Gastrocnemius medialis (tissue), 4 donors: ENCODE measurements at places on chromosomes 11 and 22.

- DNase-seq, result no peak
Observed at GRCh38 chr11:12618743-12619540, 55.3 kb upstream of the TEAD1 start.

DNA sequence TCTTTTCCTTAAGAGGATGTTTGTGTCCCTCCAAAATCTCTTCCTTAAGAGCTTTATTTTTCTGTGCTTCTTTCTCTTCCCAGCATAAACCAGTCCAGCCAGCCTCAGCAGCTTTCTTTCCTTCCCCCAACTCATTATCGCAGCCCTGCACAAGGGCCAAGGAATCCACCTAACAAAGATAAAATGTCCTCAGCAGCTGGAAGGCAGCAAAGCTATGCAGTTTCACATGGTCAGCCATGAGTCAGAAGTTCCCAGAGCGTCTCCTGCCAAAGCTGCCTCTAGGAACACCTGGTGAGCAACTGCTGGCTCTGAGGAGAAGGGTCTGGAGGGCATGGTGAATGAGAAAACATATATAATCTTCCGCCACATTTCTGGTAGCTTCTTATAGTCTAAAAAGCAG is 45.3 kb upstream of the HMGXB4 start:
- DNase-seq, result no peak

DNA sequence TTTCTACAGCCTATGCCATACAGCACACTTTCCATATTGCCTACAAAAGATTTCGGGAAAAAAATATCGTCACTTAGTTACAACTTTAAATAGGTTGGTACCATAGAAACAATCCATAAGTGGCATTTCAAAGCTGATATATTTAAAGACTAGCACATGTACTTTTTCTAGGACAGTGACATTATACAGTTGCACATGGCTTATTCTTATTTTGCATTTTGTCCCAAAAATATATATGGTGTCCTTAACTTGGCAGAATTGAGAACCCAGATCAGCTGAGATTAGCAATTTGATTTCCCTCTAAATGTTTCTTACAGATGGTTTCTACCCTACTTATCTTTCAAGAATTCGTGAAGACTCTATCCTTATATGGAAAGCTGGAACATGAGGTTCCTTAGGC is 3.7 kb upstream of the TFIP11 start:
- no peak for DNase-seq

GRCh38 chr22:28237112-28237511 is 318.1 kb upstream of the PITPNB start:
- no peak for DNase-seq

GRCh38 chr11:70568035-70568813 is 169.9 kb downstream of the CTTN start:
- DNase-seq, result peak; percentile 21

GRCh38 chr11:44351898-44352498 is 42.1 kb upstream of the ALX4 start:
- no peak for DNase-seq

DNA sequence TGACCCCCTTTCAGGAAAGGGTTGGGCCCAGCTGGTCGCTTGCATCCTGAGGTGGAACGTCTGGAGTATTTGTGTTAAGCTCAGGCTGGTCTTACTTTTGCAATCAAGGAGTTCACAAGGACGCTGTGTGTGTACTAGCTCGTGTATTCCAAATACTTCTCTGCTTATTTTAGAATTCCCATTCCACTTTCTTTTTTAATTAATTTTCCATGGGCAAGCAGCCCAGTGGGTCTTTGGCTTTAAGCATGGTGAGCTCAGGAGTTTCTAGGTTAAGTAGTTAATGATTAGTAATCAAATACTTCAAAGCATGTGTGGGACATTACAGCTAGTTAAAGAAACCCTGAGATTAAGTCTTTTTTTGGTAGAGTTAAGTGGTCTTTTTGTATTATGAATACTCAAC is 68.6 kb downstream of the CSNK2A3 start:
- no peak for DNase-seq

DNA sequence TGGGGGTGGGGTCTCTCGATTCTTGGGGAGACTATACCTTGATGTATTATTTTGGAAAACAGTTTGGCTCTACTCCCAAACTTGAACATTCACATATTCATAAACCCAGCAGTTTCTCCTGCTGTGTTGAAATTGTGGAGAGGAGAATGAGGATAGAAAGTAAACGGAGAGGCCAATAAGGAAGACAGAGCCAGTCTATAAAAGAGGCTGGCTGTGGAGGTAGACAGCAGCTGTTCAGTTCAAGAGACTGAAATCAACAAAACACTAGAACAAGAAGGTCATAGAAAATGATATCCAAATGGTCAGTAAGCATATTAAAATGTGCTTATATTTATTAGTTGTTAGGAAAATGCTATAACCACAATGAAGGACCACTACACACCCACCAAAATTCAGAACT is 1.9 kb upstream of the MOGAT2 start:
- DNase-seq, result no peak

GRCh38 chr11:74325649-74326645 is 14.5 kb upstream of the P4HA3 start:
- peak; percentile 99 for DNase-seq

- DNase-seq, result no peak
Observed at GRCh38 chr11:472816-473215, 22.7 kb downstream of the PTDSS2 start.

DNA sequence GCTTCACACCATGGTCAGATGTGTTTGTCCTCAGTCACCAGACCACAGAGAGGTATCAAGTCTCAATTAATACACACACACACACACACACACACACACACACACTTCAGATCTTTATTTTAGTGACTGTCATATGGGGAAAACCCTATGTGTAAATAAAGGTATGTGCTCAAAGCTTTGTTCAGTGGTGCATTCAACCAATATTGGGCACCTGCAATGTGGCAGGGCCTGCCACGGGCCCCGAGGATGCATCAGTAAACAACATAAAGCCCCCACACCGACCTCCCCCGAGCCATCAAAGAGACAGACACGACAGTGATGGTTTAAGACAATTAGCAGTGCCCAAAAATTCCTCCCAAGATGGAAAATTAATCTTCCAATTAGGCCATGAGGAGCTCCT is 51.6 kb downstream of the SHANK2 start:
- no peak for DNase-seq

DNA sequence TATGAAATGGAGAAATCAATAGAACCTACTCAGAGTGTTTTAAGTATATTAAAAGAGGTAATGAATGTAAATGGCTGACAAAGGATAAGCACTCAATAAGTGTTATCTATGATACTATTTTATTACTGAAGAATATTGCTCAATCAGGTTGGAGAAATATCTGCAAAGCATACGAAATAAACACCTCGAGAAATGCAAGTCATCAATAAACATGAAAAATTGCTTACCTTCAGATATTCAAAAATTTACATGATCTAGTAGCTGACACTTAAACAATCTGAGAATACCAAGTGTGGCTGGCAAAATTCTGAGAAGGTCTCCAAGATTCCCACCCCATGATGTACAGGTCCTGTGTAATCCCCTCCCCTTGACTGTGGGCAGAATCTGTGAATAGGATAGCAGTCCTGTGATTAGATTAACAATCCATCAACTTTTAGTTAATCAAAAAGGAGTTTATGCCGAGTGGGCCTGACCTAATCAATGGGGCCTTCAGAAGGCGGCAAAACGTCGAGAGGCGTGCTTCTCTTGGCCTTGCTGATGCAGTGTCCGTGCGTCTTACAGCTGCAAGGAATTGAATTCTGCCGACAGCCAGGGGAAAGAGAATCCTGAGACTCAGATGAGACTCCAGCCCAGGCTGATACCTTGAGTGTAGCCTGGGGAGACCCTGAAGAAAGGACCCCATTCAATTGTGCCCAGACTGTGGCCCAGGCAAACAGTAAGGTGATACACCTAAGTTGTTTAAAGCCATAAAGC is 49.1 kb downstream of the SPATA19 start:
- no peak for DNase-seq

DNA sequence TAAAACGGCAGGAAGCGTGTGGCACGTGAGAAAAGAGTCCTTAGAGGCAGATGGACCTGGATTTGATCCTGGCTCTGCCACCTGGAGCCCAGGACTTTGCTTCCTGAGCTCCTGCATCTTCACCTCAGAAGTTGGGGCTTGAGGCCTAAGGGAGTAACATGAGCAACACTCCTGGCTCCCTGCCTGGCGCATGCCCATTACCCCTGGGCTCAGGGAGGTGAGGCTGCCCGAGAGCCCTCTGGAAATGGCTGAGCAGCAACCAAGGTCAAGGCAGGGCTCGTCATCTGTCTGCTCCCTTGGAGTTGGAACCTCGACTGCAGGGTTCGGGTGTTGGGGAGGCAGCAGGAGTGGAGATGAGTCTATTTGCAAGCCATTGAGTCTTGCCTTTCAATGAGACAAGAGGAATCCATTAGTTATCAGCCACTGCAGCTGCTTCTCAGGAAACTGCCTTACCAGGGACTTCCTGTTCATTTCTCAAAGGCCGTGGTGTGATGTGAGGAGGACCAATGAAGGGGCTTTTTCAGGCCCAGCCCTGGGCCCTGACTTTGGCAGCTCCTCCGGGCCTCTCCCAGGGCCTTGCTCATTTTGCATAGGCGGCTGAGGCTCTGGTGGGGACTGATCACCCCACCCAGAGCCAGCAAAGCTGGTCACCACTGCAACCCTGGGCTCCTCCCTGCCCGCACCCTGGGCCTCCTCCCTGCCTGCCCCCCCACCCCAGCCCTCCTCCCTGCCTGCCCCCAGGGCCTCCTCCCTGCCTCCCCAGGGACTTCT is 6.4 kb downstream of the FADS2 start:
- DNase-seq, result peak; percentile 49

DNA sequence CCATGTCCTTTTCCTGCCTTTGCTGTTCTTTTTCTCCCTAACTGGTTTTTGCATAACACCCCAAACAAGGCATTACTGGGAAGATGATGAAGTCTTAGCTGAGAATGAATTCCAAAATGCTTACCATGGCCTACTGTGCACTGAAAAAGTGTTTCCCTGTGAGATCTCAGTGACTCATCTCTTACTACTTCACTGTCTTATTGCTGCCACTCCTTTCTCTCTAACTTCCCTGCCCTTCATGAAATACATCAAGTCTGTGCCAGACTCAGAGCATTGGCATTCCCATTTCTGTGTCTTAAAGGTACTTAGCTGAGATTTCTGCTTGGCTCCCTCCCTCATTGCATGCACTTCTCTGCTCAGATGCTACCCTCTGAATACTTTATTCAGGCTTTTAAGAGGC is 49.1 kb upstream of the MUC15 start:
- no peak for DNase-seq

GRCh38 chr11:72405009-72405408 is 29.3 kb downstream of the CLPB start:
- DNase-seq, result no peak

- peak; percentile 17 for DNase-seq
Observed at GRCh38 chr22:30922151-30922611, 46.4 kb downstream of the MORC2 start.

DNA sequence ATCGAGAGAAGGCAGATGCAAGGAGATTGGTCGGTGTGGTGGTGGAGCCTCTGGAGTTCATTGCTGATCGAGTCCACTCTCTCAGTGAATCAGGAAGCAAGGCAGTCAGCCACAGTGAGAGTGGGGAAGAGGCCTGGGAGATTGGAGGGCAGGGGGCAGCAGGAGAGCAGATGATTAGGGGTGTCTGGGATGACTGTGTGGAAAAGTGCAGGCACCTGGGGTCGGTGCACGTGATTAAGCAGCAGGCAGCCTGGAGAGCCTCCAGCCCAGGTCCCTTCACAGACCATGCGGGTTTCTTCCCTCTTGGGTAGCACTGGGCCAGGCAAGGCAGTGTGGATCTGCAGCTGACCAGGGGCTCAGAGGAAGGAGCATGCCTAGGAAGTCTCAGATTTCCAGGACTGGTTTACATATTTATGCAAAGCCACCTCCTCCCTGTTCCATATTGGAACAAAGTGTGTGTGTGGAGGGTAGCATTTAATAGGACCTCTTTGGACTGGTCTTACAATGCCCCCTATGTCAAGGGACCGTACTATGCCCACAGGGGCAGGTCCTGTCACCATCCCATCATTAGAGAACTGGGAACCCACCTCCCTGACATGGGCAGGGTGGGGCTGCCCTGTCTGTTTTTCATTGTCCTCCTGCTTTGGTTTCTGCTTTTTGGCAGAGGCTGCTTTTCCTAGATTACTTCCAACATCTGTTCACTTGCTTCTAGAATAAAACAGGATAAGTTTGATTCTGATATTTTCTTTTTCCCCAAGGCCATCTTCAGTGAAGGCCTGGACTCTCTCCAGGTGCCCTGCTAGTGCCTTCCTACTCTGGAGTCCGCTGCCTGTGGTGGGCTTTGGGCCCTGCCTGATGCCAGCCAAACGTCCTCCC is 14.0 kb upstream of the GDPD5 start:
- DNase-seq, result no peak

- no peak for DNase-seq
Observed at GRCh38 chr11:73227571-73228211, 9.6 kb downstream of the P2RY2 start.

DNA sequence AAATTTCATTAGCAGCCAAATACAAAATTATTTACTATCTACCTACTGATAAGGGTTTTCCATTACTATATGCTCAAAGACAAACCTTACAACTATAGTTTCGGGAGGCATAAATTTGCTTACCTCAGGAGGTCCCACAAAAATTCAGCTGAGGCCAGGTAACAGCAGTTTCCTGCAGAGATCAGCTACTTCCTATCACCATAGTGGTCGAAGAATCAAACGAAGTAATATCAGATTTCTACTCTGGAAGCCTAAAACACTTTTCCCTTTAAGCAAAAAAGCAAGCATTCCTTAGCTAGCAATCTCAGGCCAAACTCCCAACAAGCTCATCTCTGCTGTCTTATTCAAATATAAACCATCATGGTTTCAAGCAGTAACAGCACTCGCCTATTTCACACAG is 3.1 kb downstream of the NAP1L4 start:
- no peak for DNase-seq

GRCh38 chr22:49326558-49326957 is 501.1 kb downstream of the BRD1 start:
- DNase-seq, result no peak

DNA sequence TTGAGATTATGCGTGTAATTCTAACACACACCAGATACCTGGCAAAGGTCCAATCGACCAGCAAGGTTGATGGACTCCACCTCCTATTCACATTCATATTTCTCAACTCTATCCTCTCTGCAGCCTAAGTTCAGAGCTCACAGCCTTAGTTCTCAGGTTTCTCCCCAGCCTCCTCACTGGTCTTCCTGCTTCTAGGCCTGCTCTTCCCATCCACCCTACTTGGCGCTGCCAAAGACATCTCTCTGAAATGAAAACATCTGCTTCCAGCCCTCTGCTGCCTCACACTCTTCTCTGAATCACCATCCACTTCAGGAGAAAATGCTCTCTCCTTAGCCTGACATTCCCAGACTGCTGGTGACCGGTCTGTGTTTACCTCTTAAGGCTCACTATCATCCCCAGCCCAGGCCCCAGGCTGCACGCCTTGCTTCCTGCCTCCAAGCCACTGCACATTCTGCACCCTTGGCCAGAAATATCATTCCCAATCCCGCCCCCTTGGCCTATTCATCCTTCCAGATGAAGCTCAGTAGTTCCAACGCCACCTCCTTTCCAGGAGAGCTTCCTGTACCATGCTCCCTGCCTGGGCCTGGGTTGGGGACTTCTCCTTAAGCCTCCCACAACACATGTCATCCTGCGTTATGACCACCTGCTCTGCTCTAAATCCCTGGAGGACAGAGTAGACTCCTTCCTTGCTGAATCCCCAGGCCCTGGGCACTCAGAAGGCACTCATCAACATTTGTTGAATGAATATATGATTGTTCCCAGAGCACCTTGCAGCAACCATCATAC is 3.5 kb downstream of the ARRB1 start:
- no peak for DNase-seq
